Nephron progenitor cell (in vitro differentiated cells): ENCODE measurements at places on chromosomes 2 and 18.
A peak's percentile ranks its signal among the peaks of the same experiment; 100 is the strongest.

- H3K27ac ChIP-seq = no peak overlapping the region
- peak; percentile 41 for DNase-seq
- no peaks in the 10 kb centered on the region for H3K36me3 ChIP-seq
- H3K4me1 ChIP-seq = peaks cover 66% of the 10 kb centered on the region
Measured at GRCh38 chr2:118849226-118850167, 2.0 kb upstream of the EN1 start.

DNA sequence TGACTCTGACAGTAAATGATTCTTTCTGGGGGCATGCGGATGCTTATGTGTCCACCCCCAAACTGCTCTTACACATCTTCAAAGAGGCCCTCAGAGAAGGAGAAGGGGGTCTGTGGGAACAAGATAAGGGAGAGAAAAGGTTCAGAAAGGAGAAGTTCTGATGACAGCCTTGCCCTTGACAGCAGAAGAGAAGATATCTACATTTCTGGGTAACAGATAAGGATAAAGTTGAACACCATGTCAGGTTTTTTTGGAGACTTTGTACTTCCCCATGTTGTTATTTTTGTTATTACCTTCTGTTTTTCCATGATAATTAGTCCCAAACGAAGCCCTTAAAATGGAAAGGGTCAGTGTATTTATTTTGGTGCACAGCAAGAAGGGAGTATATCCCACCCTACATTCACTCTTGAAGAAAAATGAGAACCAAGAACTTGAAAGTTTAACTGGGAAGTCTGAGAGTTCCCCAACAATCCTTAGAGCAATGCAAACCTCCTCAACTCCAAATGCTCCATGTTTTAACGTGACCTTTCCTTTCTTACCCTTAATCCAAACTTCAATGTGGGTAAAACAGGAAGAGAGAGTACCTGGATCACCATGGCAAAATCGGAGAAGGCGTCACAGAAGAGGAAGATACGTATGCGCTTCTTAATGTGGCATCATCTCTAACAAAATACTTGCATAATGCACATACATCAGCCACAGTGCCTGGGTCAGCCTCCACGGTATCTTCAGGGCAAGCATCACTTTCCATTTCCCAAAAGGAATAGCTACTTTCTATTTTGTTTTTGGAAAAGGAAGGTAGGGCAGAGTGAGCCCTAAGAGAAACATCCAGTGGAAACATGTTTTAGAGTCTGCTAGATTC lies 264.6 kb upstream of the STON1 start:
- no peaks in the 10 kb centered on the region for H3K4me1 ChIP-seq
- H3K36me3 ChIP-seq = no peaks in the 10 kb centered on the region
- DNase-seq = no peak
- H3K4me3 ChIP-seq = no peak overlapping the region

GRCh38 chr18:58447402-58448095 lies 181.3 kb downstream of the ALPK2 start:
- no peaks in the 10 kb centered on the region for H3K36me3 ChIP-seq
- DNase-seq = no peak
- peak overlapping the region; percentile 81 for H3K27ac ChIP-seq

DNA sequence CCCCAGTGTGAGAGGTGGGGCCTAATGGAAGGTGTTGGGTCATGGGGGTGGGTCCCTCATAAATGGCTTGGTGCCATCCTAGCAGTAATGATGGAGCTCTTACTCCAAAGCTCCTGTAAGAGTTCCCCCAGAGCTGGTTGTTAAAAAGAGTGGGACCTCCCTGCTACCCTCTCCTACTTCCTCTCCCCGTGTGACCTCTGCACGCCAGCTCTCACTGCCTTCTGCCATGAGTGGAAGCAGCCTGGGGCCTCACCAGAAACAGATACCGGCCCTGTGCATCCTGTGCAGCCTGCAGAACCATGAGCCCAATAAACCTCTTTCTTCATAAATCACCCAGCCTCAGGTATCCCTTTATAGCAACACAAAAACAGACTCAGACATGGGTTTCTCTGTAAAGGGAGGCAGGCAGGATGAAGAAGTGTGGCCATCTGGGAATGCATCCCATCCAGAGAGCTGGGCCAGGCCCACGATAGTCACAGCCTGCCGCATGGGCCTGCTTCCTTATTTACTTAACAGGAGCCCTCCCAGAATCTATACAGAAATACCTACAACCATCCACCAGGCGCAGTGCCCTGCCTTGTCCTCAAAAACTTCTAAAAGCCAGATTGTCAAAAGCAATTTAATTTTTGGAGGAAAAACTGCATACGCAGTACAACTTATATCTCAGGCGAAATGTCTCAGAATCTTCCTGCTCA lies 7.5 kb downstream of the PRLH start:
- DNase-seq = no peak
- H3K27ac ChIP-seq = no peak overlapping the region
- H3K4me3 ChIP-seq = no peak overlapping the region
- H3K4me1 ChIP-seq = peaks cover 45% of the 10 kb centered on the region

DNA sequence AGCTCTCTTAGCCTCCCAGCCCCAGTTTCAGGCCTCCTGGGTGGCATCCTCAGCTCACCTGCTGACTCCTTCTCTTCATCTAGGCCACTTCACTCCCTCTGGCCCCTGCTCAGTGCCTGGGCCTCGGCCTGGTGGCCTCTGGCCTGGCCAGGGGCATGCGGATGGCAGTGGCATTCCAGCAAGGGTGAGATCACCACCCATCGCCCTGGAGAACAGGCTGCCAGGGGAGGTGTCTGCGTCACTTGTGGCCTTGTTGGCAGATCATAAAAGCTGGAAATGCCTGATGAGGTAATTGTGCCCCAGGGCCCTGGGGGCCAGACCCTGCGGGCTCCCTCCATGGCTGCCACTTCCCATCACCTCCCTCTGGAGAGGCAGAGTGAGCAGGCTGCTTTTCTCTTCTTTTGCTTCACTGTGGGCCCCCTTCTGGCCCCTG lies 72.5 kb upstream of the SMAD2 start:
- no peak for DNase-seq
- H3K27me3 ChIP-seq = no peaks in the 10 kb centered on the region
- peaks cover 31% of the 10 kb centered on the region for H3K4me1 ChIP-seq
- H3K4me3 ChIP-seq = no peak overlapping the region
- no peaks in the 10 kb centered on the region for H3K36me3 ChIP-seq

GRCh38 chr2:40093021-40093675 lies 314.1 kb upstream of the THUMPD2 start:
- H3K4me1 ChIP-seq = peaks cover 14% of the 10 kb centered on the region
- H3K36me3 ChIP-seq = no peaks in the 10 kb centered on the region
- DNase-seq = no peak
- peak overlapping the region; percentile 53 for H3K27ac ChIP-seq
- H3K4me3 ChIP-seq = no peak overlapping the region
